ENCODE measurements at places on chromosomes 16 and 17.

GRCh38 chr17:79556271-79556670 lies 54.6 kb downstream of the RBFOX3 start:
- DNase-seq = peak; percentile 3

DNA sequence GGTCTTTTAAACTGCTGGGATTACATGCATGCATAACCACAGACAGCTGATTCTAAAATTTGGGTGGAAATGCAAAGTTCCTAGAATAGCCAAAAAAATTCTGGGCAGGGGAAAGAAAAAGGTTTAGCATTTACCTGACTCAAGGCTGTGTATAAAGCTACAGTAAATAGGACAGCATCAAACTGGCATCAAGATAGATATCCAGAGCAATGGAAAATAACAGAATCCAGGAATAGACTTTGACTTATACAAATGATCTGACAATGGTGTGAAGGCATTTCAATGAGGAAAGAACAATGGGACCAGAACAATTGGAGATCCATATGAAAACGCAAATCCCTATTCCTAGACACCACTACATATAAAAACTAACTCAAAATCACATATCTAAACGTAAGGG lies 12.9 kb downstream of the ANKFY1 start:
- DNase-seq = no peak

DNA sequence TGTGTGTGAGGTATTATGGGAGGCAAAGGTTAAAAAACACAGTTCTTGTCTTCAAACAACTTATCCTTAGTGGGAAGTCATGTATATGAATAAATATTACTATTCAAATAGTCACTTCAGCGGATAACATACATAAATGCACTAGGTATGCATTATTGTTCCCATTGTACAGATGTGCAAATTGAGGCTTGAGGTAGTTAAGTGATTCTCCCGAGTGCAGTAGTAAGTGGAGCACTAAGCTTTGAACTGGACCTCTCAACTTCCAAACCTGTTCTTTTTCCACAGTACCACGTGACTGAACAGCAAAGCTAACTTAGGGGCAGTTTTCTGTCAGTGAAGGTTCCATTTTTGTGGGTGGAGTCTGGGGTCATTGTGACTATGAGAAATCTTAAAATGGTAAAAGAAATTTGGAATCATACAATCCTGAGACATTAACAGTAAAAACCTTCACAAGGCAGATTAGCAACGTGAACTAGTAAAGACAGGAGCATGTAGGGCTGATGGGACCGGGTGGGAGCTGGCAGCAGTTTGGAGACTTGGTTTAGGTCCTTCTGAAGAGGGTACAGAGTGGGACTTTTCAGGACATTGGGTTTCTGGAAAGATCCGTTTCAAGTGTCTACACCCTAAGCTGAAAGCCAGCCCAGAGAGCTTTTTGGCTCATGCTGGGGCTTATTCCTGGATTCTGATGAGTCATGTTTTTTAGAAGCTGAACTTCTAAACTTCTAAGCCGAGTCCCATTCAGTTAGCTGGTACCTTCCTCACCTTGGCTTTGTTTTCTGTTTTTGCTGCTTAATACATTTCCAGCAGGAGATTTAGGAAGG lies 204.9 kb downstream of the PRKCA start:
- DNase-seq = no peak

DNA sequence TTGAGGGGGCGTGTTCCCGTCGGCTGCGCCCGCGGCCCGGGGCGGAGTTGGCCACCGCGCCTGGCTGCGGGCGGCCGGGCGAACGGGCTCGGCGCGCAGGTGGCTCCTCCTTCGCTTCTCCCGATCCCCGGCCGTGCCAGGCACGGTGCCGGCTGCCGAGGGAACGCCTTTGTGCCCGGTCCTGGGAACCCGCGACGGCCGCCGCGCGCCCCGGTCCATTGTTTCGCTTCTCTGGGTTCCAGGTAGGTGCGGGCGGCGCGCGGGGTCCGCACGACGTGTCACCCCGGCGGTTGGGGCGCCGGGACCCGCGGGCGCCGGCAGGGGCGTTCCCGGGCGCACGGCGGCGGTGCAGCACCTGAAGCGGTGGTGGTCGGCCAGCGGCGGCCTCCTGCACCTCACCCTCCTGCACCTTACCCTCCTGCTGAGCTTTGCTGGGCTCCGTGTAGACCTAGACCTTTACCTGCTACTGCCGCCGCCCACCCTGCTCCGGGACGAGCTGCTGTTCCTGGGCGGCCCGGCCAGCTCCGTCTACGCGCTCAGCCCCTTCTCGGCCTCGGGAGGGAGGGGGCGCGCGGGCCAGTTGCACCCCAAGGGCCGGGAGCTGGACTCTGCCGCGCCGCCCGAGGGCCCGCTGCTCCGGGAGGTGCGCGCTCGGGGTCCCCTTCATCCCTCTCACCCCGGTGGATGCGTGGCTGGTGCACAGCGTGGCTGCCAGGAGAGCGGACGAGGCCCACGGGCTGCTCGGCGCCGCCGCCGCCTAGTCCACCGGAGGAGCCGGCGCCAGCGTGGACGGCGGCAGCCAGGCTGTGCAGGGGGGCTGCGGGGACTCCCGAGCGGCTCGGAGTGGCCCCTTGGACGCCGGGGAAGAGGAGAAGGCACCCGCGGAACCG lies 99.9 kb downstream of the EFCAB13 start:
- DNase-seq = no peak

DNA sequence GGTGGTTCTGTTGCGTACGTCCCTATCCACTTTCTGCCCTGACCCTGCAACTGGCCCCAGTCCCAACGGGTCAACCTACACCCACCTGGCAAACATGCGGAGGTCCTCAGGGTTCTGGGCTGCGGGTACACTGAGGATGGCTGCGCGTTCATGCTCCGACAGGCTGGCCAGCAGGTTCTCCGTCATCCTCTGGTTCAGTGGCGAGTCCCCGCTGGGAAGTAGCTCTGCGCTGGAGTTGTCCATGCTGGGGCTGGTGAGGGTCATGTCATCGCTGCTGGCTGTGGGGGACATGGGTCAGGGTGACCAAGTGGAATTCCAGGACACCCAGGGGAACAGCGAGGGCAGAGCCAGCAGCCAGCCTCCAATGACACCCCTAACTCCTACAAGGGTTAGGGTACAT lies 10.6 kb downstream of the MPG start:
- no peak for DNase-seq

GRCh38 chr16:87715231-87715630 lies 50.6 kb downstream of the KLHDC4 start:
- no peak for DNase-seq

DNA sequence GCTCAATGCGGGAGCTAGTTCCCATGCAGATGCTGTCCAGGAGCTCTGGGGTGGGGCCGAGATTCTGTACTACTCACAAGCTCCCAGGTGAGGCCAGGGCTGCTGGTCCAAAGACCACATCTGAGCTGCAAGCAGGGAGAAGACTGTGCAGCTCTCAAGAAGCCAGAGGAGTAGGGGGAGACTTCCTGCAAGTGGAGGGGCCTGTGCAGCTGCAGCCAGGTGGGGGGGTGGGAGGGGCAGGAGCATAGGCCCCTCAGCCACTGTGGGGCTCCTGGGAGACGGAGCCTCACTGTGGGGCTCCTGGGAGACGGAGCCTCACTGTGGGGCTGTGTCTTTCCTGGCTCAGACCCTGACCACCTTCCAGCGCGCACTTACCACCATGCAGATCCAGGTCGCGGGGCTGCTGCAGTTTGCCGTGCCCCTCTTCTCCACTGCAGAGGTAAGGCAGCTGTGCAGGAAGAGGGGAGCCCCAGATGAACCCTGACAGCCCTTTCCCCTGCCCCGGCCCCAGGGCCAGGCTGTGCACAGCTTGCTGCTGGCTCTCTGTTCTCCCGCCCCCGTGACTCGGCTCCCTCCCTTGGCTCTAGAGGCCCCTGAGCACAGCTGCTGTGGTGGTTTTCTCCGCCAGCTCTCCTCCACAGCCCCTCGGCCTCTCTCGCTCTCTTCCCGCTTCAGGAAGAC lies 24.3 kb upstream of the DNAI2 start:
- no peak for DNase-seq

GRCh38 chr17:70190959-70191805 lies 21.9 kb downstream of the KCNJ2 start:
- no peak for DNase-seq

Measured in stimulated activated CD8-positive, alpha-beta memory T cell treated with anti-CD3 and anti-CD28 coated beads, Interleukin-4, amount 100 ng/mL, for 1 hour (primary cell).